Parietal lobe (tissue), 2 donors: ENCODE measurements at places on chromosomes 1 and 21. TPM values are rescaled to one million over a fixed set of nuclear protein-coding genes. Genes with fewer than 3 reads are reported as not detected.

The CYP4Z1 gene
- 0.63 TPM for total RNA-seq

The HMGN2 gene
- total RNA-seq, result 243 TPM

The NBPF6 gene
- total RNA-seq, result not detected

The CRYBG2 gene
- total RNA-seq, result 0.63 TPM

The S100A3 gene
- total RNA-seq, result not detected

The NCAM2 gene
- 60.1 TPM for total RNA-seq

The BTBD8 gene
- total RNA-seq, result 68.9 TPM

The GJA9 gene
- not detected for total RNA-seq

The CYP4B1 gene
- not detected for total RNA-seq

The S100A6 gene
- 7.2 TPM for total RNA-seq

The PRDX6 gene
- 35.1 TPM for total RNA-seq

The TCEA3 gene
- 2.2 TPM for total RNA-seq

The IFNLR1 gene
- under 0.01 TPM for total RNA-seq

The ARHGEF2 gene
- total RNA-seq, result 185 TPM

The CDKN2C gene
- 4.7 TPM for total RNA-seq

The ESPN gene
- total RNA-seq, result under 0.01 TPM

The CYP4A11 gene
- 0.31 TPM for total RNA-seq

The CRP gene
- total RNA-seq, result not detected

The KRTAP19-3 gene
- total RNA-seq, result not detected

The MYOG gene
- not detected for total RNA-seq

The CDCA8 gene
- total RNA-seq, result 1.9 TPM

The PTGFR gene
- 1.6 TPM for total RNA-seq

The PCP4 gene
- 2.5 TPM for total RNA-seq
